ENCODE measurements at places on chromosomes 6 and 20.

DNA sequence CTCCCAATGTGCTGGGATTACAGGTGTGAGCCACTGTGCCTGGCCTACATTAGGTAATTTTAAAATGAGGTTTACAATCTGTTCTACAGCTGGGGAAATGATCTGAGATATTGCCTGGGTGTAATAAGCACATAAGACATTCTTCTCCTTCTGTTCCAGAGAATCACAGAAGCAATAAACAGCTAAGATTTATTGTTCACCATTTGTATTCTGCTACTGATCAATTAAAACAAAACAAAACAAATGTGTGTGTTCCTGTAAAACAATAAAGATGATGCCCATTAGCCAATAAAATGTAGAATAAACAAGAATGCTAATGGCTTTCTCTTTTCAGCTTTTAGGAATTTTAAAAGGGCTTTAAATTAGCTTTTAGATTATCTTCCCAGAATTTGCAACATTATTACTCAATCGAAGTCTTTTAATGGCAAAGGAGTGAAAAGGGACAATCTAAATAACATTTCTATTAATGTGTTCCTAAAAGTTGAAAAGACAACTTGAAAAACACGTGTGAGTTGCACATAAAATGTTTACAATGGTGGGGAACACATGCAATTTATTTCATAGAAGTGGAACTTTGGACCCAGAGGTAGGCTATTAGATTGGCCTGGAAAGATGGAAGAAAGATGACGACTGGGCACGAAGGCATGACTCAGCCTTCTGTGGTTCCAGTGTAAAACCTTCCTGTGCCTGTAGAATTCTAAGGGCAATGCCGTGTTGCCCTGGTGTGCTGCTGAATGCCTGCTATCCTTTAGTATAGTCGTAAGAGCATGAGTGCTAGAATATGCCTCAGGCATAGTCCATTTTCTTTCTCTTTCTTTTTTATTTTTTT is 29.0 kb upstream of the DEK start:
- DNase-seq, result no peak

GRCh38 chr6:20058912-20059311 is 153.4 kb downstream of the MBOAT1 start:
- DNase-seq, result no peak

GRCh38 chr20:51811042-51811355 is 8.7 kb upstream of the SALL4 start:
- DNase-seq, result no peak

DNA sequence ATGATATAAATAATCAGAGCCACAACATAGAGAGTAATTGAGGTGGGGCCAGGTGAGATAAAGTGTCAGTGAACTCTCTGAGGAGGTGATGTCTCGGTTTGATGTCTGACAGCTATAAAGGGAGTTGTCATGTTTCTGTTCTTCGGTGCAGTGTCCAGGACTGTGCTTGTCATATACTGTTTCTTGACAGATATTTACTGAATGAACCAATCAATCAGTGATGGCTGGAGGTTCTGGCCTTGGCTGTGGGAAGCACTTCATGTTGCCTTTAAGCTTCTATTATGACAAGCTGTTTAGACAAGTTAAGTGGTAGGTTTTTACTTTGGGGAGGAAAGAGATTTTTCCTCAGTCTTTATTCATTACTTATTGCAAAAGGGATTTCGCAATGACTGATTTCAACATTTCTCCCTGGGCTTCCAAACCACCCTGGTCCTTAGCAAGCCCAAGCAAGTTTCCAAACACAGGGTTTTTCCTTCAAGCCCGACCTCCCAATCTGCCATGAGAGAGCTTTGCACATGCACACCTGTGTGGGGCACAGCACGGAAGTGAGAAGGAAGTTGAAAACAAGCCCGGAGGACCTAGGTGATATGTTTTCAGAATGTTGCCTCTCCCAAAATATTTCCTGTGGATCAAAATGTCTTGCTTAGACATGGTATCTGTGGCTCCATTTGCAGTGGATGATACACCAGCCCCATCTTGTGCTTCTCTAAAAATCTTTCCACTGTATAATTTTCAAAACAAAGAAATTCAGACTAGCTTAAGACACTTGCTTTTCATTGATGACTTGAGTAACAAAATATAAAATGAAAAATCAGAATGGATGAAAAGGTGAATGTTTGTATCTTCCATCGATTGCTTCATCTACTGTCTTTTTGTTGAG is 567.3 kb upstream of the BTBD3 start:
- no peak for DNase-seq

- DNase-seq, result no peak
These were observed 112.4 kb downstream of the ARMC2 start for GRCh38 chr6:108960601-108961000.

GRCh38 chr6:20332441-20333006 is 69.2 kb upstream of the E2F3 start:
- DNase-seq, result no peak

- DNase-seq, result no peak
These were observed 6.5 kb downstream of the DDR1 start for GRCh38 chr6:30890646-30891449.

DNA sequence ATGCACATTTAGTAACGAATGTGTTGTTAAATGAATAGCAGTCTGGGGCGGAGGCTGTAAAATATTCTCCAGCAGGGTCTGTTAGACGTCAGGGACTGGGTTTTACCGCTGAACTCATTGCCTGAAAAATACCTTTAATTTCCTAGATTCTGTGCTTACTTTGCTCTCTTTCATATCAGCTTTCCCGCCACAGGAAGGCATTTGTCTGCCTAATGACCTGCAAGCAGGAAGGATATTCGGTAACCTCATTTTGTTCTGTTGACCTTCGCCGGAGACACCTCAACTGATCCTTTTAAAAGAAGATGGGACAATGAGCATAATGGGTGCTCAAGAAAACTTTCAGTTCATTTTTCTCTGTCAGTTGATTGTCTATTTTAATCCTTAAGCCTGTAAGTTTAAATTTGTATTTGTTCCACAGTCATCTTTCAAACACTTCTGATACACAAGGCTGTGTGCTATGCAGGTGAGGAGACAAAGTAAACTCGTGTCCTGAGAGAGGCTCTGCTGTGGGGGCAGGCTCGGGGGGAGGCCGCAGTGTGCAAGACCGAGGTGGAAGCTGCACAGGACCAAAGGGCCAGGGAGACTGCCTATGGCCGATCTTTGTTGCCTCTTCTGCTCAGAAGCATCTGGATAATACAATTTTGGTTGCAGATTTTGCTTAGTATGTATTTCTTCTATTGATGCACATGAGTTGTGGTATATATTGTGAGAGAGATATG is 27.4 kb upstream of the SIM1 start:
- DNase-seq, result no peak

GRCh38 chr20:34863421-34863965 is 9.2 kb downstream of the GGT7 start:
- no peak for DNase-seq

- peak; percentile 53 for DNase-seq
These were observed 3.7 kb downstream of the PRSS16 start for GRCh38 chr6:27251112-27251605.

- no peak for DNase-seq
These were observed 91.4 kb downstream of the RREB1 start for GRCh38 chr6:7198833-7199800.

- no peak for DNase-seq
These were observed 15.9 kb downstream of the RIMS1 start for GRCh38 chr6:71902261-71902660.

DNA sequence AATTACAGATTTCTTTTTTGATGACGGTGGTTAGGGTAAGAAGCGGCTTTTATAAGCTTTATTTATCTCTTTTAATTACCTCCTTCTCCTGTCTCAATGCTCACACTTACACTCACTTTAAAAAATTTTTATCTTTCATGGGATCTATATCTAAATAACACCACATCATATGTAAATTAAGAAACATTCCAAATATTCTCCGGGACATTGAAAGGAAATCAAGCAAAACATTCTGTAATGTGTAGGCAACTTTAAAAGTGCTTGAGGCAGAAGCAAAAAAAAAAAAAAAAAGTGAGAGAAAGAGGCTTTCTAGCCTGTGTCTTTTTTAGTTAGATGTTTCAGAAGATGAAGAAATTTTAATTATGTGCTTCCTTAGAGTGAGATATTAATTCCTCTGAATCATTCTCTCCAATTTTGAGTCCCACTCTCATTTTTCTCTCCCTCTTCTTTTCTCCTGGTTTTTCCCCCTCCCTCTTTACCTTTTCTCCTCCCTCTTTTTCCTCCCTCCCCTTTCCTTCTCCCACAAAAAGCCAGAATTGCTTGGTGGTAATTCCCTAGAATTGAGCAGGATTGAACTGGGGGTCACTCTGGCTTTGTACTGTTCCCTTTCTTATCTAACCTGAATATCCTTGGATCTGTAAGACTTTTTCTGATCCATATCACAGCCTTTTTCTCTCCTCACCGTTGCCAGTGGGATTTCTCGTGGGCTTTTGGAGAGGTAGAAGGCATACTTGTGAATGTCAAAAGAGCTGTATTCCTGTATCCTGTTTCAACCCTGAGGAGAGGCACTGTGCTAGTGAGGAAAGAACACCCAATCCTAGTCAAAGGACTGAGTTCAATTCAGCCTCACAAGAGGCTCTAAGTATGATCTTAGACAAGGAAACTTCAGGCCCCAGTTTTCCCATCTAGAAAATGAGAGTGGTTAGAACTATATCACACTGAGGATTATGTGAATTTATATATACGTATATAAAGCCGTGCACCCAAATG is 30.4 kb downstream of the KCNQ5 start:
- DNase-seq, result no peak

- peak; percentile 76 for DNase-seq
These were observed 18.8 kb downstream of the DNMT3B start for GRCh38 chr20:32780749-32781655.

- DNase-seq, result no peak
These were observed 476.2 kb downstream of the MMUT start for GRCh38 chr6:48986845-48987244.

GRCh38 chr6:100663219-100663863 is 198.6 kb upstream of the SIM1 start:
- DNase-seq, result no peak

- no peak for DNase-seq
These were observed 187.7 kb downstream of the ZDHHC14 start for GRCh38 chr6:157568702-157569101.

- no peak for DNase-seq
These were observed 2.6 kb downstream of the TSPYL1 start for GRCh38 chr6:116277124-116277523.

DNA sequence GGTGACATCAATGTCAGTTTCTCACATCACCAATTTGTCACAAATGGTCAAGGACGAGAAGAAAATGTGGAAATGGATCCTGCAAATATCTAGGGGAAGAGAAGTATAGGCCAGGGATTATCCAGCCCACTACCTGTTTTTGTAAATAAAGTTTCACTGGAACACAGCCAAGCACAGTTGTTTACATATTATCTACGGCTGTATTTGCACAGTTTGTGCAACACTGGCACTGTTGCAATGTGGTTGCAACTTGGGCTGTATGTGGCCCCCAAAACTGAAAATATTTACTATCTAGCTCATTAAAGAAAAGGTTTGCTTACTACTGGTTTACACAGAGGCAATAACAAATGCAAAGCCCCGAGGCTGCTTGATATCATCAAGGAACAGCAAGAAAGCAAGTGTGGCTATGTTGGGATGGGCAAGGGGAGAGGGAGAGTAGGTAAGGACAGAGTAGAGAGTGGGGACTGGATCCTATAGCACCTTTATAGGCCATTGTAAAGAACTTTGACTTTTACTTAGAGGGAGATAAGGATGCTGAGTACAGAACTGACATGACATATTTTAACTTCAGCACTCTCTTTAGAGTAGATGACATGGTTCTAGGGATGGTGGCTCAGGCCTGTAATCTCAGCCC is 11.8 kb upstream of the STXBP5 start:
- DNase-seq, result no peak

DNA sequence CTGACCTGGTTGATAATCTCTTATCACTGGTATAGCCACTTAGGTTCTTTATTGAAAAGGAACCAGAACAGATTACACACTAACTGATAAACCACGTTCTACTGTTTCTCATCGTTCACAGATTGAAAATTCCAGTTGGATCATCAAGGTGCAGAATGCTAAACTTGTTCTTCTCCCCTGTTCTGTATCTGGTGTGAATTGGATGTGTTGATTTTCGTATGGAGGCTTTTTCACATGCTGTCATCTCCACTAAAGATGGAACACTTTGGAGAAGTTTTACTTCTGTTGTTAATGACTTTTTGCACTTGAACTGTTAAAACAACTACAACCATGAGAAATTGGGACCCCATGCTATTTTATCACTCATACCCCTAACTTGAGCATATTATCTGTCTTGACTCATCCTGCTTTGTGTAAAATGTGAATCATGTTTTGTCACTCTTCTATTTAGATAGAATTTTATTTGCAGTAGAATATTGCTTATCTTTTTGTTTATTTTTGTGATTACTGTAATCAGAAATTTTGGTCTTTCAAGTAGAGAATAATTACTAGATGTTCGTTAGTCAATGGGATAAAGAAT is 17.5 kb downstream of the VAPB start:
- DNase-seq, result no peak

Data from Ammon's horn (tissue), 1 donor.